Skeletal muscle cell (primary cell): ENCODE measurements at places on chromosomes 1 and 21.

GRCh38 chr1:26161415-26162219, 2.7 kb downstream of the FAM110D start:
- DNase-seq: no peak

DNA sequence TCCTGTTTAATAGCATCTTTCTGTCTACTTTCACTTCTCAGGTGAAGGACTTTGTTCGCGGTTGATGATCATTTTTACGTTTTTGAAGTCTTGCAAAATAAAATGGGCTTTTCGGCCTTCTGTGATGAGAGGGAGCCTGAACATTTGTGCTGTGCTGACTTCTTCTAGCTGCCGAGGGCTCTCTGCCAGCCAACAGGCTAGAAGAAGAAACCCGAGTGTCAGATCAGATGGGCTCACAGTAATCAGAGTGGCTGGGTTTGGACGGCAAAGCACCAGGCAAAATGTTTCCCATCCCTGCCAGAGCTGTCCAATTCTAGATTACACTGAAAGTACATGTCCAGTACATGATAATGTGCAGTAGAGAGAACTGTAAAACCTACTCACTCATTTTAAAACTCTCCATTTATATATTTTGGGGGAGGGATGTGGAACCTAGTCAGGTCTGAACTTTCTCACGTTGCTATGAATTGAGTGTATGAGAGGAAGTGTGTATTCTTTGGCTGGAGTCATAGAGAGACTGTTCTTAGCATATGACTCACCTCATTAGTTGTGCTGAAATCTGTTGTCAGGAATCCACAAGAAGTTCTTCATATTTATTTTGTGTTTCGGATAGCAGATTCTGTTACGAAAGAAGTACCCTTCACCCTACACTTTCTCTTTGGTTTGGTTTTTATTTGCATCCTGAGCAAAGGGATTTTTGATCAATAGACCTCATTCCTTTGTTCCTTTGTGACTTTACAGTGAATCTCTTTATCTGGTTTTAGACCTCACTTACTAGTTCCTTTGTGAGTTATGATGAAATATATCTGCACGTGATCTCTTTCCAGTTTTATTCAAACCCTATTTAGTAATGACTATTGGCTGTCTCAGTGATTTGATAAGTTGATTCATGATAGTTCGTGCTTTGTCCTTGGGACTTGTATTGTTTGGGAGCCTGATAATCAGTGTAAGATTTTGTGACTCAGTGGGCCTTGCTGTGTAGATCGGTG, 4.8 kb downstream of the ATP1A1 start:
- DNase-seq: peak; percentile 90

GRCh38 chr1:65514041-65514440, 93.6 kb downstream of the LEPR start:
- DNase-seq: no peak

DNA sequence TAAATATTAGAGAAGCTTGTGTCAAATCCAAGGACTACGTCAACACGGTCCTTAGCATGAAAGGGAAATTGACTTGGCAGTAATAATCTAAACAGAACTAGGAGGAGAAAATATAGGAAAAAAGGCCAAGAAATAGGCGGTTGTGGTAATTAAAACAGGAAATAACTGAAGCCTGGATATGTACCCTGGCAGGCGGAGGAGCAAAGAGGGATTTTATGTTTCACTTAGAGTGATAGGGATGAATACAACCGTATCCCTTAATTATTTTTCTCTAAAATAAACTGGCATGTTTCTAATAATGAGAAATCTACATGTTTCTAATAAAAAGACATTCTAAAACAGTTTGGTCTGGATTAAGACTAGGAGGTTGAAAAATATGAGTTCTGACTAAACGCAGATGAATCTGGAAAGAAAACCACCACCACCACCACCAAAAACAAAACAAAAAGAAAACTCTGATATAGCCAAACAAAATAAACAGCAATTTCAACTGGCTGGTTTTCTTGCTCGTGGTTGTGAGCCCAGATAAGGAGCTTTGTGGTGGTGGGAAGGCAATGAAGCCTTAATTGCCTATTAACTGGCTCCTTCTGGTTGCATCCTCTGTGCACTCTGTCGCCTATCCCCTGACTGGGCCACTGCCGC, 334.2 kb upstream of the SNX7 start:
- DNase-seq: no peak

DNA sequence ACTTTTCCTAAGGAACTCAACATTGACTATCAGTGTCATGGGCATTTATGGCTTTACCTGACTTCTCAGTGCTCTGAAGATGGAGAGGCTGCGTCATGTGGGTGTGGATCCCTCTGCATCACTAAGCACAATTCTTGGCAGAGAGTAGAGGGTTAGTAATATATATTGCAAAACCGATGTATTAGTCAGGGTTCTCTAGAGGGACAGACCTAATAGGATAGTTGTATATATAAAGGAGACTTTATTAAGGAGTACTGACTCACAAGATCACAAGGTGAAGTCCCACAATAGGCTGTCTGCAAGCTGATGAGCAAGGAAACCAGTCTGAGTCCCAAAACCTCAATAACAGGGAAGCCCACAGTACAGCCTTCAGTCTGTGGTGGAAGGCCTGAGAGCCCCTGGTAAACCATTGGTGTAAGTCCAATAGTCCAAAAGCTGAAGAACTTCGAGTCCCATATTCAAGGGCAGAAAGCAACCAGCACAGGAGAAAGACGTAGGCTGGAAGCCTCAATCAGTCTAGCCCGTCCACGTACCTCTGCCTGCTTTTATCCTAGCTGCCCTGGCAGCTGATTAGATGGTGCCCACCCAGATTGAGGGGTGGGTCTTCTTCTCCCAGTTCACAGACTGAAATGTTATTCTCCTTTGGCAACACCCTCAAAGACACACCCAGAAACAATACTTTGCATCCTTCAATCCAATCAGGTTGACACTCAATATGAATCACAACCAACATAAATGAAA, 159.7 kb upstream of the NRIP1 start:
- DNase-seq: peak; percentile 92

- no peak for DNase-seq
Observed at GRCh38 chr1:112807117-112807516, 92.0 kb upstream of the PPM1J start.

GRCh38 chr1:15027515-15027986, 126.0 kb upstream of the TMEM51 start:
- no peak for DNase-seq

DNA sequence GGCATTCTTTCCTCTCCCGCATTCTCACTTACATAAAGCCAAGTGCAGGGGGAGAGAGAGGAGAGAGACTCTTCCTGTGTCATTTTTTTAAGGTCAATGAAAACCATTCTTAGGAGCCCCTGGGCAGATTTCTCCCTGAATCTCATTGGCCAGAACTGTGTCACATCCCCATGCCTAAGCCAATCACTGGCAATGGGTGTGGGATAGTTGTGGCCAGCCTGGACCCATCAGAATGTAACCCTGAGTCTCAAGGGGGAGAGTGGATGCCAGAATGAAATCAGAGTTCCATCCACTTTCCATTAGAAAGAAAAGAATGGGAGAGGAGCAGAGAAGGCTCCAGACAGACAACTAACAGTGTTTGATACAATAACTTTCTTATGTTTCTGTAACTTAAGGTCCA, 31.2 kb upstream of the COQ8A start:
- DNase-seq: no peak

GRCh38 chr1:156128654-156129597, 14.4 kb downstream of the LMNA start:
- no peak for DNase-seq

- no peak for DNase-seq
Observed at GRCh38 chr1:41927118-41927517, 8.4 kb upstream of the HIVEP3 start.

DNA sequence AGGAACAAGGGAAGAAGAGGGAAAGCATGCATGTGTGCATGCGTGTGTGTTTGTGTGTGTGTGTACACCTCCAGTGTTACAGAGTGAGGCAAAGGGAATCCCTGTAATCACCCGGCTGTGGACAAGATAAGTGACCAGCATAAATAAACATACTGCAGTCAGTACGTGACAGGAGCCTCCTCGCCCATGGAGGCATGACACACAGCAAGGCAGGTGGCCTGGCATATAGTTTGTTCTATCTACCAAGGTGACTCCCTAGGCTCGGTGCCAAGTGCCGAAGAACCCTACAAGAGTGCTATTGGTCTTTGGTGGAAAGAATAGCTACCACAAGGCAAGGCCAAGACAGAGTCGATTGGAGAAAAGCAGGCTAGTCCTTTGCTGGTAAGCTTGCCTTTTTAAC, 31.7 kb upstream of the HEATR1 start:
- no peak for DNase-seq

DNA sequence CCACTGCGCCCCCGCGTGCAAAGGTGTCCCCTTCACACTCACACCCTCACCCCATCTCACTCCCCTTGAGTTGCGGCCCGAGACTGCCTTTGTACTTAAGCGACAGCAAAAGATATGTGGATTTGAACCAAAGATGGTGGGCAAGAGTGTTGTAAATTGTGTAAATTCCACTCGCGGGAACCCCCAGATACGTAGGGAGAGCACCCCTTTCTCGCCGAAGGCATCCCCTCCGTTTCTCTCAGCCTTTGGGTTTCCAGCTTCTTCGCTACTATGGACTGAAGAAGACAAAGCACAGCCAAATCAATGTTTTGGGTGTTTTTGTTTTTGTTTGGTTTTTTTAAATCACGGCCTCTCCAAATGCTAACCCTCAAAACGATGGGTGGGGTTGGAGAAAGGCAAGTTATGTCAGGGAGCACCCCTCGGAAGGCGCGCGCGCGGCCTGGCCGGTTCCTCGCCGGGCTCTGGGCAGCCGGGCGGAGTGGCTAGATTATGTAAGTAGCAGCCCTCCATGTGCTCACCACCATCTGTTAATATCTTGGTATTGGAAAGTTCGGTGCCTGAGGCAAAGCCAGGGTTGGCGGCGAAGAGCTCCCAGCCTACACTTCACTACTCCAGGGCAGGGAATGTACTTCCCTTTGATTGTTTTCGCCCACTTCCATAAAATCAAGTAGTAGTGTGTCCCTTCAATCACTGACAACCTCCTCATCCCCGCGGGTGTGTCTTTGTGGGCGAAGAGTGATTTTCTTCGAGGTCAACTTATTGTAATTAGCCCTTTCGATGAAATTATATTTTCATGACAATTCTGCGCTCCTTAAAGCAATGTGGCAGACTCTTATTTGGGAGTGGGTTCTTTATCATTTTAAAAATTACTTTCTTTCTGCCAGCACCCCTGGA, 4.0 kb upstream of the PROX1 start:
- DNase-seq: no peak

DNA sequence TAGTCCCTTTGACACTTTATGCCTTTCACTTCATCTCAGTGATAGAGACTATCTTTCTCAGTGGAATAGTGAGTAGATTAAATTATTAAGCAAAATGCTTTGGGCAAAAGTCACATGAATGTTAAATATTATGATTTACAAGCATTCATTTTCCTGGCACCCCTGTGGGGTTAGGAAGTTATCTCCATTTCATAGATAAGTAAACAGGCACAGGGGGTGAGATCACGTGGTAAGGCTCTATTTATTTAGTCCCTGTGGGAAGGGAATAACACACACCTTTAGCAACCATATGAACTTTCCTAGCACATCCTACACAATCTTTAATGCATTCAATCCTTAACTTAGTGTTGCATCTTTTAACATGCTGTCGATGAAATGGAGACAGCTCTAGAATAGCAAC, 12.3 kb downstream of the PSMB2 start:
- DNase-seq: no peak
